ENCODE measurements at places on chromosomes 3 and 15.

DNA sequence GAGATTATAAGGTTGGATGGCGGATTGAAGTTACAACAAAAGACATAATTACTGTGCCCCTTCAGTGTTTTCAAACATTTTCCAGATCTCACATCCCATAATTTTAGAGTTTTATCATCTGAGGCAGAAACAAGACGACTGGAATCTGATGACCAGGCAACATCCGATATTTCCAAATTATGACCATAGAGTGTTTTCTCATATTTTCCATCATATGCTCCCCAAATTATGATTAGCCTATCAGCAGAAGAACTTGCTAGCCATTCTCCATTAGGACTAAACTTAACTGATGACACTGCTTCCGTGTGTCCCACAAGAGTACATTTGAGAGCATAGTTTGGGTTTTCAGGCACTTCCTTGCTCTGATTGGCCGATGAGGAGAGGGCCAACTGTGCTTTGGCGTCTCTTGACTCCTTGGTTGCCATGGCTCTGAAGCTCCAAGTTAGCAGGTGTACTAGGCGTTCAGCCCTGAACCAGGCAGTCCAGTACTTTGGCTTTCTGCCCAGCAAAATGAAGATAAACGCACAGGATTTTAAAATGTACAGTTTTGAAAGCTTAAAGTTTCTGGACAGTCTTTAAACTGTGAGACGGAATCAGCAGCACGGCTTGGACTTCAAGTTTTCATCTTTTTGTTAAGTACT is 638 bp downstream of the WDR5B start:
- no peak for DNase-seq

- no peak for DNase-seq
Observed at GRCh38 chr15:77239882-77240608, 169.1 kb upstream of the TSPAN3 start.

DNA sequence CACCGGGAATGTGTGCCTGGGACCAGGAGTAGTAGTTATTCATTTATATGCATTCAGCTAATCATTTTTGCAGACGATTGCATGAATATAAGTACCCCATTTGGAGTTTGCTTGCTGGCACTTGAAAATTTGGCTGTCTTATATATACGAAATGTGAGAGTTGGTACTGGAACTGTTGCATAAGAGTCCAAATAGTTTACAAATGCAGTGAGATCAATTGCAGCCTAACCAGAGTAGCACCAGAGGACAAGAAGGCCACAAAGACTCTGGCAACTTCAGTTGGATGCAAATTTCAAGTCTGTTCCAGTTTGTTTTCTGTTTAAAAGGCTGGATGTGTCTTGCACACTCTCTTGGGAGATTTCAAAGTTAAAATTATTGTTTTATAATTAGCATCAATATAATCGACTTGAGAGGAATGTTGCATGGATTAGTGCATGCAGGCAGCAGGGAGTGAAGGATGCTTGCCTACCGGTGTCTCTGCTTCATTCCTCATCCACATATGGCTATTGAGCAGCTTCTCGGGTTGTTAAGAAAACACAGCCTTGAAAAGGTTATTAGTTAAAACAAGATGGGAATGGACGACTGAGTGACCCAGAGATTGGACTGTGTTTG is 213.0 kb downstream of the PTPRG start:
- DNase-seq, result no peak

DNA sequence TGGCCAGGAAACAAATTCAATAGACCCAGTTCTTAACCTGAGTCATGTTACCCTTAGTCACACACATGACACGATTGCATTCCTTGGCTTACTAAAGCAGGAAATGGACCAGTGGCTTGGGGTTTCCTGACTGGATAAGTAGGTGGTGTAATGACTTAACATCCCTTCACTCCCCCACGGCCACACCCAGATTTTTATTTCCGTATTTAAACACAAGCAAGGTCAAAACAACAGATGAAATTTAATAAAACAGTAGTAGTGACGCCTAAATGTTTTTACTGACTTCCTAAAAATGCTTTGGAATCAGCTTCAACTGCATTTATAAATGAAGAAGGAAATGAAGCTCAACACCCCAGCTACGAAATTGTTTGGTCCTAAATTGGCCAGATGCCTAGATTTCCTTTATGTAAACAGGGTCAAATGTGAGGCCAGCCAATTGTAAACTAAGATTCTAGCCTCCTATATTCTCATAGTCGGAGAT is 324.3 kb downstream of the CHST2 start:
- no peak for DNase-seq

DNA sequence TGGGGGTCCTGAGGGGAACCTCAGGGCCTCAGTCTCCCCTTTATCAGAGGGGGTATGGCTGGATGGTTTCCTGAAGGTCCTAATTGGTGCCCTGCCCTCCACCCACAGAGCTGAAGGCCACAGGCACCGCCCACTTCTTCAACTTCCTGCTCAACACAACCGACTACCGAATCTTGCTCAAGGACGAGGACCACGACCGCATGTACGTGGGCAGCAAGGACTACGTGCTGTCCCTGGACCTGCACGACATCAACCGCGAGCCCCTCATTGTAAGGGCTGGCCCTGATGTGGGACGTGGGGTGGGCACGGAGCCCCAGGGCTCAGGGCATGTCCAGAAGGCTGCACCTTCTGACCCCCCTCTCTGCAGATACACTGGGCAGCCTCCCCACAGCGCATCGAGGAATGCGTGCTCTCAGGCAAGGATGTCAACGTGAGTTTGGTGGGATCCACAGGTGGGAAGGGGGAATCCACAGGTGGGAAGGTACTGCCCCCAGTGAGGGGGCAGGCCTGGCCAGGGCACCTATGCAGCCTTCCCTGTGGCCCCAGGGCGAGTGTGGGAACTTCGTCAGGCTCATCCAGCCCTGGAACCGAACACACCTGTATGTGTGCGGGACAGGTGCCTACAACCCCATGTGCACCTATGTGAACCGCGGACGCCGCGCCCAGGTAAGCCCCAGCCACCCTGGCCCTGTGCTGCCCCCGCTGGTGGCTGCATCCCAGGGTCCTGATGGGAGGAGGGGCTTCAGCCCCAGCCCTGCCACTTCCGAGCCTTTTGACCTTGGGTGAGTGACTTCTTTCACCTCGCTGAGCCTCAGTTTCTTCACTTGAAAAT is 17.5 kb upstream of the GNAT1 start:
- no peak for DNase-seq

DNA sequence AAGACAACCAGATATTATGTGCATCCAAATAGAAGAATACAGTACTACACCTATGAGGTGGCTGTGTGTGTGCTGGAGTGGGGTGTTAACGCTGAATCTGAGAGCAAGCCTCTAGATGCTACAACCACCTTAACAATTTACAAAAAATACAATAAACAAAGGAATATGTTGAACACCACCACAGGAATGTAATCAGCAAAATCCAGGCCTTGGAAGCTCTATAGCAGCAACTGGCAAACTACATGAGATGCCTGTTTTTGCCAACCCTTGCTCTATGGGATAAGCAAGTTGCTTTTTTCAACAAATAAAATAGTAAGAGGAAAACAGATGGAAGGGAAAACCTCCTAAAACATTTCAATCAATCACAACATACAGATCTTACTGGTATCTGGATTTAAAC is 23.9 kb downstream of the SLTM start:
- no peak for DNase-seq

- DNase-seq, result no peak
Observed at GRCh38 chr3:156274791-156275190, 154.4 kb downstream of the KCNAB1 start.
